ENCODE measurements at places on chromosomes 11 and 22.

DNA sequence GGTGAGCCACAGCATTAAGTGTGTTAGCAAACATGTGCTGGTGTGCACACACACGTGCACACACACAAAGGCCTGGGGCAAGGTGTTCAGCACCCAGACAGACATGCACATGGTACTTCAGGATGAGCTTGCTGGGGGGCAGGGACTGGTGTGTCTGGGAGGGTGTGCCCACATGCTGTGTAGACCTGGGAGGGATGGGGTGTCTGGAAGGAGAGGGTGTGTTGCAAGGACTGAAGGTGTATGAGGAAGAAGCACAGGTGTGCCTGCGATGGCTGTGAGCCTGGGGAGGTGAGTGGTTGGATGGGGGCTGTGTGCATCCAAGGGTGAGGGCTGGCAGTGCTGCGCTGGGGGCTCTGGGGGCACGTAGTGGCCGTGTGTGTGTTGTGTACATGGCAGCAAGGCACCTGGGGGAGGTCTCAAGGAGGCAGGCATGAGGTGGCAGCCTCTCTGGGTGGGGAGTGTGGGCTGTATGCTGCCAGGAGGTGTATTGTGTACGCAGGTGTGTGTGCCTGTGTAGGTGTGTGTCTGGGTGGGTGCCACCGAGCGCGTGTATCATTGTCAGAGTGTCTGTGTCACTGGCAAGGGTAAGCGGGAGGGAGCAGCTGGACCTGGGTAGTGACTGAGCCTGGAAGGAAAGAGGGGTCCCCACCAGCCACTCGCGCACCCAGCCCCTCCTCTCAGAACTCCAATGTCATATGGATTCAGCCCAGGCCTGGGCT lies 2.2 kb downstream of the NRXN2 start:
- DNase-seq, result no peak

DNA sequence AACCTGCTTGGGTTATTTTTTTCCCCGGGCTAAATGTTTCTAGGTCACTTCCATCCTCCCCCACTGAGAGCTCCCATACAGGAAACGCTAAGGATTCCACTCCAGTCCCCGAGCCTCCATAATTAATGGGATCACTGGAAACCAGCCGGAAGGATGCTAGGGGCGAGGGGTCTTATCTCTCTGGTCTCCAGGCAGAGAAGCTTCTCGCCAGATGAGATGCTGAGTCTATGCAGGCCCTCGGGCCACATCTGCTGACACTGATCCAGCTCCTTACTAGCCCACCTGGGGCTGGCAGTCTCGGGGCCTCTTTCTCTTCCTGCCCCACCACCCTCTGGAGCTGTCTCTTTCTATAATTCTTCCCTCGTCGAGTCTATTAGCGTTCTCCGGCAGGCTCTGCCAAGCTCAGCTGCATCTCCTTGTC lies 125.9 kb upstream of the SYT13 start:
- DNase-seq, result no peak

DNA sequence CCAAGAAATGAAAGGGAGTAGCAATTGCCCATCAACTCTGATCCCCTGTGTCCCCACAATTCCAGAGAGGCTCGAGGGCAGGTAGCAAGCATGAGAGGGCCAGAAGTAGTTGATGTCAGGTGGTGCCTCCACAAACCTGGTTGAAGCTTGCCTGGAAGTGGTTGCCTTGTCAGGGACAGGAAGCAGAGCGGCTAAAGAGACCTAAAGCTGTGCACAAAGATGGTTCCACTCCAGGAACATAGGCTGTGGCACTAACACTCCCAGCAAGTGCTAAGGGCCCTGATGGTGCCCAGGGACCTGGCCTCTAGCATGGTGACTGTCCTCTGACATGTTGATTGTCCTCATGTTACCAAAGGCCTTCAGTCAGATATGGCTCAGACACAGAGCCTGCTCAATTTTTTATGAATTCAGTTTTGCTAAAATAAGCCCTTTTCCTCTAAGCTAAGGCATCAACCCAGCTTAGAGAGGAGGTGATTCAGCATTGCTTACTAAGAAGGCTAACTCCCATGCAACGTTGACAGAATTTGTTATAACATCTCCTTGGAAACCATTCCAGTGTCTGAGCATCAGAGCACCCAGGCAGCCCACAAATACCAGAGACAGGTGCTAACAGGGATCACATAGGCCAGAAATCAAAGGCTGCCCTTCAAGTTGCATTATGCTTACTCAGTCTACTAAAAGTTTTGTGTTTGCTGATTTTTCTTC lies 196.3 kb upstream of the ARHGAP20 start:
- DNase-seq, result no peak

DNA sequence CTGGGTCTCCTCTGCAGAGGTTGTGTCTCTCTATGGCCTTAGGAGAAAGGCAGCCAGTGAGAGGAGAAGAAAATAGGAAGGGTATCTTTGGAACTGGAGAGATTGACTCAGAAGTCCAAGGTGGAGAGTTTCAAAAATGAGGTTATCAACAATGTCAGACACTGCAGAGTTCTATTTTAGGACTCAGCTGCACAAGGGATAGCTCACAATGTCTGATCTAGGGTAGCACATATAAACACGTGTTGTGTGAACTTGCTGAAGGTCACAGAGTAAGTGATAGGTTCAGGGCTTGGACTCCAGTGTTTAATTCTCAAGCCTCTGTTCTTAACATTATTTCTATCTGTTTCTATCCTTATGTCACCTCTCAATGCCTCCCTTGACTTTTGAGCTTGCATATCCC lies 305.0 kb upstream of the LARGE1 start:
- no peak for DNase-seq

DNA sequence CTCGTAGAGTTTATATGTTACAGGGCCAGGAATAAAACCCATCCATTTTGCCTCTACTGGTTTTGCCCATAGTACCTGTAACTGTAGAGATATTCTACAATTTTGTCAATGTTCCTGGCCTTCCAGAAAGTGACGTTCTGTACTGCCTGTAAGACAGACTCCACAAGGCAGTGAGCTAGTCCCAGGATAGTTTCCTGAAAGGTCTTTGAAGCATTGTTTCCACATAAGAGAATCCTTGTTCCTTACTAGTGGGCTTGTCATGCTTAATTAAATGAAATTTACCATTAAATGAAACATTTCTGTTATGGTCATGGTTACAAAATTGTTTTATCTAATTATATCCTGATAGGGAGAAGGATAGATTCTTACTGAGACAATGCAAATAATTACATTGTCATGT lies 80.4 kb downstream of the HSD17B12 start:
- DNase-seq, result no peak

GRCh38 chr11:111046291-111046690 lies 199.2 kb upstream of the POU2AF2 start:
- no peak for DNase-seq

- no peak for DNase-seq
Measured at GRCh38 chr22:47575291-47575690, 812.8 kb downstream of the TBC1D22A start.

- DNase-seq, result no peak
Measured at GRCh38 chr11:5178046-5178837, 22.2 kb downstream of the OR51V1 start.

DNA sequence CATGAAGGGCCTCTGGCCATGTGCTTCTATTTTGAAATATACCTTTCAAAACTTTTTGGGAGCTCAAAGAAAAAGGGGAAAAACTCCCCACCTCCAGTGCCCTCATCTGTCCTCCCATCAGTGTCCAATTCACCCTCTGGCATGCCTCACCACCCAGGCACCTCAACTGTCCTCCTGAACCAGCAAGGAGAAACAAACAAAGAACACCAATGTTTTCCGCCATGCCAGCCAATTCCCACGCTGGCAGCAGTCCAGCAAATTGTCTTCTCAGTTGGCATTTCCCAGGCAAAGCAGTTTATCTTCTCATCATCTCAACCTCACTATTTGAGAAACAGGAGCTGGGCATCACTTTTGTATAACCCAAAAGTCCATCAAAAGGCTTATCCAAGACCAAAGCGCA lies 496.9 kb downstream of the SOX6 start:
- no peak for DNase-seq
